ENCODE measurements at places on chromosomes 6 and 20.

DNA sequence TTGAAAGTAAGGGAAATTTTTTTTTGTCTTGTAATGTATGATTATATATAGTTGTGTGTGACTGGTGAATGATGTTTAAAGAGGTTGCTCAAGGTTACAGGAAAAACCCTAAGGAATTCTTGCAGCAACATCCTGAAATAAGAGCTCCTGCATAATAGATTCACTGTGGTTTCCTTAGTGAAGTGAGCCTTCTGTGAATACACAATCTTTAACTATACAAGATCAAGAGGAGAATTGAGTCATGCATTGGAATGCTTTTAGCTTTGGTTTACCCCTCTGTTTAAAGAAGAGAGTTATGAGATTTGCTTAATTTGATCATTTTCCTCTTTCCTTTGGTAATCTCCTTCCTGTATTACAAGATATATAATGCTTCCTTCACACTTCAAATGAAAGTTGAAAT, 141.6 kb upstream of the EYA4 start:
- DNase-seq = no peak

- DNase-seq = no peak
These were observed 17.8 kb downstream of the OR2H2 start for GRCh38 chr6:29602564-29603361.

DNA sequence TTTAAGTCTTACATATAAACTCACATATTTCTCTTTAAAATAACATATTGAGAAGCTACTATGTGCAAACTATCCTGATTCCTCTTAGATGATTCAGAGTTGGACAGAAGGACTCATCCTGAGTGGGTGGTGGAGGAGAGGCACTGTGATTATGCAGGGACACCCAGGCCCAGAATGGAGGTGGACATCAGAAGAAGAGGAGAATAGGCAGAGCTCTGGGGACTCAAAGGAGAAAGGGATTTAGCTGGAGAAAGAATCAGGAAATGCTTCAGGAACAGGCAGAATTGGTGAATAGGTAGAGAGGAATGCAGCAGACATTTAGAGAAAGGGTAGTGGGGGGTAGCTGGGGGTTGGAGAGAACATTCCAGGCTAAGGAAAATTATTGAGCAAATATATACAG, 17.4 kb downstream of the RCAN2 start:
- DNase-seq = no peak

GRCh38 chr20:11401988-11402387, 515.7 kb upstream of the BTBD3 start:
- no peak for DNase-seq

GRCh38 chr6:134178161-134179044, 126.0 kb upstream of the SLC2A12 start:
- DNase-seq = peak; percentile 95

- no peak for DNase-seq
These were observed 290.9 kb upstream of the RNF217 start for GRCh38 chr6:124671324-124671723.

DNA sequence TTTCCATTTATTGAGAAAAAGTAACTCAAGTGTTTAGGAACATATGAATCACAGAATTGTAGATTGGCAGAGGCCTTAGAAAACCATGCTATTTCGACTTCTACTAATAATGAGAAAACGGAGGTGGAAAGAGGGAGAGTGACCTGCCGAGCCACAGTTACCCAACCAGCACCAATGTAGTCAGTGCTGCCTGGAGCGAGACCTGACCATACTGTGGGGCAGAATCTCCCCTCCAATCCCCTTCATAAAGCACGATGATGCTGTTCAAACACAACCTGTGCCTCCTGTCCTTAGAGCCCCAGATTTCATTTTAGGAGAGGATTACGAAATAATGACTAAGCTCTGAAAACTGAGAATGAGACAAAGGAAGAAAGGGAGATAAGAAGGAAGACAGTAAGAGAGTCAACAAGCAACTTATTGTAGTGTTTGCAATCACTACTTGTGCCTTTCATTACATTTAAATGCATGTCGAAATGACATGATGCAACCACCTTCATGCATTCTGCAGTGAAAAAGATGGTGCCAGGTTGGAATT, 70.6 kb downstream of the ATXN1 start:
- DNase-seq = peak; percentile 43

DNA sequence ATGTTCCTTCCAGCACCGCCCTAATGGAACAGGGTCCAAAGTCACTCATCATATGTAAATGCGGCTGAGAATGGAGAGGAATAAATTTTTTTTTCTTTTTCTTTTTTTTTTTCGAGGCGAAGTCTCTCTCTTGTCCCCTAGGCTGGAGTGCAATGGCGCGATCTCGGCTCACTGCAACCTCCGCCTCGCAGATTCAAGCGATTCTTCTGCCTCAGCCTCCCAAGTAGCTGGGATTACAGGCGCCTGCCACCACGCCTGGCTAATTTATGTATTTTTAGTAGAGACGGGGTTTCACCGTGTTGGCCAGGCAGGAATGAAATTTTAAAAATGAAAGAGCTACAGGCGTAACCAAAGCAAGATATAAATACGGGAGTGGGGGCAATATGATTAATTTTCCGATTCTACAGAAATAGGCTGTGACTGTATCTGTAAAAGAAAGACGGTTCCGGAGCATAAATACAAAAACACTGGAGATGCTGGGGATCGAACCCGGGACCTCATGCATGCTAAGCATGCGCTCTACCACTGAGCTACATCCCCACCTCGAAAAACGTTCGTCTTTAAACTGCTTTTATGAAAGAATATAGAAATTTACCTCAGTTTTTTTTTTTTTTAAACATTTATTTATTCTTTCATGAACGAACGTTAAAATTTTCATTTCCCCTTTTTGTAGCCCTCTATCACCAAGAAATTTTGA, 132.2 kb downstream of the GPX5 start:
- DNase-seq = peak; percentile 62

DNA sequence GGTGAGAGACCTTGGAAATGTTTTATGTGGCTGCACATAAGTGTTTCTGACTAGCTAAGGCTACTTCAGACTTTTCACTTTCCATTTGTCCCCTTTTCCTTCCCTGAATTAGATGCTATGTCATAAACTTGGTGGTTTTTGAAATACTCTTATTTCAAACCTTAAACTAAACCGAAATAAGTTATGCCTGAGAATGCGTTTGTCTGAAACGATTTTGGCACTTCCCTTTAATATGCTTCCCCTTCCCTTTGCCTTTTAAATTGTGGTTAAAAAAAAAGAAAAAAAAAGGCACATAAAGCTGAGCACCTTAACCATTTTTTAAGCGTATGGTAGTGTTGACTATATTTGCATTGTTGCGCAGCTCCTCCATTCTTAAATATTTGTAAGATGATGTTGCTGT, 14.3 kb downstream of the ZNF451 start:
- peak; percentile 10 for DNase-seq

DNA sequence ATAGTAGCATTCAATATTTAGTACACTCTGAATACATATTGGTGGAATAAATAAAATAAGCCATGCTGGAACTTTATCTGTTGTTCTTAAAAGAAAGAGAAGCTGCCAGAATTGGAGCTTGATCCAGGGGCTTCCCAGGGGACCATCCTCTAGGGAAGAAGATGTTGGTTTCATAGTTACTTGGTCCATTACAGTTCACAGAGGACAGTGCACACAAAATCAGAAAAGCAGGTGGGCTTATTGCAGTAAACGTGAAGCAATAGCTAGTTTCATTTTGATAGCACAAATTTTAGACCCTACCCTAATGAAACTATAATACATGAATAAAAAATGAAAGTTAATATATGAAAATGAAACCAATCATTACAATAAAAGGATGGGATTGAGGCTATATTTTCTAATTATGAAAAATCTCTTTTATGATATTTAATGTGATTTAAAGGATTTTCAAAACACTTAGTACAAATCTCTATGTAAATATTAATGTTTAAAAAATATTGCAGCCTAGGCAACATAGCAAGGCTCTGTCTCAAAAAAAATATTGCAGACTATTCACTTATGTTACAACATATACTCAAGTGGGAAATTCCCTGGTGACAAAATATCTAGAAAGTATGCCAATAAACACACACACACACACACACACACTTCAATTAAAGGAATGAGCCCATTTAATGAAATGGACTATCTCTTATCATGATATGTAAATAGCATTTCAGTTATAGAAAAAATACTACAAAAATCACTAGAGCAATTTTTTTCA, 227.0 kb upstream of the MARCKS start:
- DNase-seq = peak; percentile 81

DNA sequence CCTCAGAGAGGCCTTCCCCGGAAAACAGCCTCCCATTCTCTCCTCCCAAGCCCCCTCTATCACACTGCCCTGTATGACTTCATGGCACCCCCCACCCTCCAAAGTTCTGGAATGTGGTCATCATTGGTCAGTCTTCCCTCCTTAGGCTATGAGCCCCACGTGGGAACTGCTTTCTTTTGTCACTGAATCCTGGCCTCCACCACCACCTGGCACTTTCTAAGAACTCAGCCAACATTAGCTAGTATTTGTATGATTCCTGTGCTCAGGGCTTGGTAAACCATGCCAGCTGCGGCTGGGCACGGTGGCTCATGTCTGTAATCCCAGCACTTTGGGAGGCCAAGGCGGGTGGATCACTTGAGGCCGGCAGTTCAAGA, 8.4 kb upstream of the E2F1 start:
- DNase-seq = no peak

- peak; percentile 33 for DNase-seq
These were observed 64.0 kb downstream of the RSPO3 start for GRCh38 chr6:127182501-127182900.

DNA sequence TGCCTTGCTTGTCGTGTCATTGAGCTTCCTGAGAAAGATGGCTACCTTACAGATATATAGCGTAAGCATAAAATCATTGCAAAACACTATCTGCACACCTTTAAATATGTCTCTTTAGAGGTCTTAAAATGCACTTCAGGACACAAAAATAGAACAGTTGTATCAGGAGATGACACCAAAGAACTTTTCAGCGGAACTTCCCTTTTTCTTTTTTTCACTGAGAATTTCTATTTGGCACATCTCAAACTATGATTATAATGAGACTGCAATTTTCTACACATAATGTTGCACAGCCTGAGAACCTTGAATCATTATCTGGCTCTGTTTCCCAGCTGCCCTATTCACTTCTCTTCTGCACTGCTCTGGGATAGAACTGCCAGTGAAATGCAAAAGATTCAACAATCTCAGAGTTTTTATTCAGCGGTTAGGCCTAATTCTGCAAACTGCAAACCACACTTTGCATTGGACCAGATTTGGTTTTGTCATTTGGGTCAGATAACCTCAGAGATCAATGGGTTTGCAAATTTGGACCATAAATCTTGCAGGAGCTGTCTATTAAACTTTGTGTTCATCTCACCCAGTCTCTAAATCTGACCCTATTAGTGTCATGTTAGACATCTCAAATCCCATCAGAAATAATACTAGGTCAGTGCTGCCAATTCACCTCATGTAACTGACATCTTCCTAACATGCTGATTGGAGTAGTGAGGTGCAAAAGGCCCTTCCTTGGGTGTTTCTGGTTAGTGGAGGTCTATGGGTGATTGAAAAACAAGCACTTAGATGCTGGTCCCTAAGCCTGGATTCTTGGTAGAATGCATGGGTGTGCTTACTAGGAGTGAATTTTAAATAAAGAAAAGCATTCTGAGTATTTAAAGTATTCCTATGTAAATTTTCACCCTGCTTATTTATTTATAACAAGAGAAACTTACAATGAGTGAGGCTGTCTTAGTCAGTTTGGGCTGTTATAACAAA, 382.7 kb downstream of the UTRN start:
- DNase-seq = peak; percentile 73

GRCh38 chr20:2006452-2007361, 12.8 kb upstream of the PDYN start:
- DNase-seq = peak; percentile 40

DNA sequence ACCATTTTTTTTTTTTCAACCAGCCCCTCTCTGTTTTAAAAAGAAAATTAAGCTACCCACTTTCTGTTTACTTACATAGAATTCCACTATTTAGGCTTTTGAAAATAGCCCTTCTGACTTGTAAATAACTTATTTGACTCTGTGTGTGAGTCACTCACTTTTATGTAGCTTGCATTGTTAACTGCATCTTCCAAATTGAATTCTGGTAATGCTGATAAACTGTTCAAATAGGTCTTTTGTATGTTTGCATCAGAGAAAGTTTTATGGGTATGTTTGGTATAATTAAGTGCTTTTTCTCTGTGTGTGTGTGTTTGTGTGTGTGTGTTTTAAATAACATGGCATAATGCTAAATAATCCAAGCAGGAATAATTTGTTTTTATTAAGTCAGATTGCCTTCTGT, 360.1 kb downstream of the PLCB1 start:
- no peak for DNase-seq

DNA sequence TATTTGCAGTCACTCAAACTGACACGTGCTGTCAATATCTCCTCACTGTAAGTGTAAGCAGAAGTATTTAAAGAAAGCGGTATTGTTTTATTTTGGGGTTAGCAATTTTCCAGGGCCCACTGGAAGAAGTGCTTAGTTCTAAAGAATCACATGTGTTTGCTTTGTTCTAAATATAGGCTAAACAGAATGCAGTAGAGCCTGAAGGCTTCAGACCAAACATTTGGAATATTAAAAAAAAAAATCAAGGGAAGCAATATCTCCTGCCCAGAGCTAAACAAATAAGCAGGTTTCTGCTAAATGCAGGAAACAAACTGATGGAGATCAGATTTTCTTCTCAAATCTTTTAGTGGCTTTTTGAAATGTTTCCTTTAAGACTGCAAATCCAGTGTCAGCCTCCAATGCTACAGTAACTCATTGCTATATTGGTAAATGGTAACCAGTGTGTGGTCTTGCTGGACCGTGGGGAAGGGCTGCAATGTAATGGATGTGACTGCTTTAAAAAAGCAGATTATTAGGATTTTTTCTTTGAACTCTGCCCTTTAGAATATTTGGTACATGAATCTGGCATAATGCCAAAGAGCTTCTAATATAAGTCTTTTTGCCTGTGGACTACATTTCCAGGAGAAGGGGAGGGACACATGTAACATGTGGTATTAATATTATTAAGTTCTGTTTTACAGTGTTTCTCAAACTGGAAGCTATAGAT, 317.1 kb upstream of the FERMT1 start:
- DNase-seq = no peak

DNA sequence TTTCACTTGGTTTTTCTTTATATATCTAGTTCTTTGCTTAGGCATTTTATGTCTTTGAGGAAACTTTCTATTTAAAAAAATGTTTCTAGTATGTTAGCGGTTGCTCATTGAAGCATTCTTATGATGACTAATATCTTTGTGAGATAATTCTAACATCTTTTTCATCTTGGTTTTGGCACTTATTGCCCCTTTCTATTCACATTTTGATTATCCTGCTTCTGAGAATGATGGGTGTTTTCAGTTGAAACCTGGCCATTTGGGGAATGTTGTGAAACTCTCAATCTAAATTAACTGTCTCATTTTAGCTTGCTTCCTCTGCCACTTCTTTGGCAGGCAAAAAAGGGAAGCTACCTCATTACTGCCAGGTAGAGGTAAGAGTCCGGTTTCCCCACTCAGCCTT, 683.1 kb downstream of the DOK5 start:
- DNase-seq = no peak

- DNase-seq = no peak
These were observed 24.9 kb downstream of the ZNF334 start for GRCh38 chr20:46488451-46488850.

DNA sequence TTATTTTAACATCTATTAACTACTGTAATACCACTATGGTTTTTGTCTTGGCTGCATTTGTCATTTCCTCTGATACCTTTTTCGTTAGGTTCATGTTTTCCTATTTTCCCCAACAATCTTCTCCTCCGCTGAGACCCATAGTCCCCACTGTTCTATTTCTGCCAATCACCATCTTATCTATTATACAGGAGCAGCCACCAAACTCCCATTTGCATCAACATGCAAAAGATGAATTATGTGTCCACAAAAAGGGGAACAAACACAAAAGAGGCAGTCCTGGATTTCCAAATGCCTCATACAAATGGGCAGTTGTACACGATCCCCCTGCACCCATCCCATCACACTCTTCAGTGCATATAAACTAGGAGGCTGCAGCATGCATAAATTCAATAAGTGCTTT, 121.7 kb upstream of the MYLIP start:
- peak; percentile 22 for DNase-seq

Measured in inflammatory macrophage (primary cell).